T-helper 2 cell treated with Interferon-gamma antibody and Interleukin-4, amounts not matched to agents 5 μg/mL and 100 μg/mL, for 36 hours (primary cell): ENCODE measurements at places on chromosomes 2 and 18.

DNA sequence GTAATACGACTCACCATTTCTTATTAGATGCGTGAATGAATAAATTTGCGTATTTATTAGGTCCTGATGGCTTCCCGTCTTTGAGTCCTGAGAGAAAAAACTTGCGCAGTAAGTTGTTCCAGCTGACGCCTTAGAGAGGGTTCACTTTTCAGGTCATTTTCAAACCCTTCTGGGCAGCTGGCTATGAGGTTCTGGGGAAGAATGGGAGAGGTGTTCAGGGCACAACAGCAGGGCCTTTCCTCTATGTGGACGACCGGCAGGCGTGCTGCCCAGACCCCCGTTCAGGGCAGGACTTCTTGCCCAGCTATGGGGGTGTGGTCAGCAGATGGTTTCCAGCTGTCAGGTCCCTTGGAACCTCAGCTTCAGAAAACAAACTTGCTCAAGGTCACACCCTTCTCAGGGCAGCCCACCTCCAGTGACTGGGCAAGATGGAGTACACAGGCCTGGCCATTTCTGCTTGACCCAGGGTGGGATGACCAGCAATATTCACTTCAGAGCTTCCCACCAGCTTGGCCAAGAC, 61.1 kb upstream of the TNP1 start:
- no peak for DNase-seq

DNA sequence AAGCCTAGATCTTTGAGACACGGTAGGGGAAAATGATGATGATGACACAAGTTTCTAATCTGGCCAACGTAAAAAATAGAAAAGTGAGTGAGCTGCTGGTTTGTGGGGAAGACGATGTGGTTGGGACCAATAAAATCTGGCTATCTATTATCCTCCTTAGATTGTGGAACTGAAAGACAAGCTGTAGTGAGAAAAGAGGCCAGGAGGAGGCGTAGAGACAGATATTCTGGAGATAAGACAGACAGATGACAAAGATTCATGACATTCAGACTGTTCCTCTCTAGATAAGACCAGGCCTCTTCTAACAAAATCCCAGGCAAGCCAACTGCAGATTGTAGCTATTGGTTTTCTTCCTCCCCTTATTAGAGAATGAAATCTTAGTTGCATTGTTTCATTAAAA, 376.3 kb upstream of the UBE2E3 start:
- no peak for DNase-seq

DNA sequence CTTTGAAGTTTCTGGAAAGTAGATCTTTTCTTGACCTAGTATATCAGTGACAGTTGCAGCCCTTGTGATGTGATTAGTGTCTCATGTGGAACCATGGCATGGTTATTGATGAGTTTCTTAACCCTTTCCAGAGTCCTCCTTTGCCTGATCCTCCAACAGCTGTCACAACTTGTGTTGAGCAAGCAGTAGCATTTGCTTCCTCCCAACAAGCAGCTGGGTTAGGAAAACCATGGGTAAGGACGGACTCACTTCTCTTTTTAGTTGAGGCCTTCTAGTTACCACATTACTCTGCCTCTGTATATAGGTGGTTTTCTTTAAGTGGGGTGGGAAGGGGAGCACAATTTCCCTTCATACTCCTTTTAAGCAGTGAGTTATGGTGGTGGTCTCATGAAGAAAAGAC, 96.3 kb downstream of the XRCC5 start:
- no peak for DNase-seq

DNA sequence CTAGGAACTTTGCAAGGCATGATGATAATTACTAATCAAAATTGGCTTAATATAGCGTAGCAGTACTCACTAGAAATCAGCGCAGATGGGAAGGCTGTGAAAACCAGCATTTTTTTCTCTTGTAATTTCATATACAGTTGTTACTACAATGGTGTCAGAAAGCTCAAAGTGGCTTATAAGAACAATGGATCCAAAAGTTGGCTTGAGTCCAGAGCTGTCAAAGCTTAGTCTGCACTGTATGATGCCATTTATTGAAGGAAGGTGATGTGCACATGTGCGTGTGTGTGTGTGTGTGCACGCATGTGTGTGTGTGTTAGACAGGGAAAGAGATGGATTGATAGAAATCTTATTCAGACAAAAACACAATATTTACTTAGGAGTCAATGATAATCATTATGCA, 341.3 kb downstream of the TGIF1 start:
- DNase-seq = no peak

- no peak for DNase-seq
Measured at GRCh38 chr2:84686783-84687476, 170.6 kb downstream of the DNAH6 start.

GRCh38 chr2:121627525-121628050, 21.7 kb downstream of the CLASP1 start:
- DNase-seq = no peak

DNA sequence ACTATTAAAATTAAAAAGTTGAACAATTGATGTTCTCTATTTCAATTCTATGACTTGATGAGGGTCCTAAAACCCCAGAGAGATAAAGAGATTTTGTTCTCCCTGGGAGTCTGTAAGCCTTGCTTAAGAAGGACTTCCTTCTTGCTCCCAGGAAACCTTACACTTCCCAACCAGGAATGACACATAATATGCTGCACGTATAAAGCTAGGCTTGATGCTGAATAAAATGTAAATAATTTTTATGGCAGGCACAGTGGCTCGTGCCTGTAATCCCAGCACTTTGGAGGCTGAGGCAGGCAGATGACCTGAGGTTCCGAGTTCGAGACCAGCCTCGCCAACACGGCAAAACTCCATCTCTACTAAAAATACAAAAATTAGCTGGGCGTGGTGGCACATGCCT, 27.8 kb downstream of the SPIRE1 start:
- DNase-seq = no peak
